Inflammatory macrophage (primary cell): ENCODE measurements at places on chromosomes 3 and 15.

DNA sequence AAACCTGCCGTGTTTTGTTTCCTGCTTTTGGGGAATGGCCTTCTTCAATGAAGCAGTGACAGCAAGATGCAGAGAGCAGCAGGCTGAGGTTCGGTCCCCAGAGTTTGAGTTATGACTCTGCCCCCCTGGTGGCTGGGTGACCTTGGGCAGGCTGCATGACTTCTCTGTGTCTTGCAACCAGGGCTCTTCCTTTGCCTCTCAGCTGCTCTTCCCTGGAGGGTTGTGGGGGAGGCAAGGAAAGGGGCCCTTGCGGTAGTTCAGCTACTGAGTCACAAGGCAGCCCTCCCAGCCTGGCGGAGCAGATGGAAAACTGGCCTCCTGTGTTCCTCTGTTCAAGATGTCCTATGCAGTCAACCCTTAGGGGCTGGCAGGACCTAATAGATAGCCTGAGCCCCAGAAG is 17.1 kb downstream of the CTXND1 start:
- DNase-seq: peak; percentile 52

DNA sequence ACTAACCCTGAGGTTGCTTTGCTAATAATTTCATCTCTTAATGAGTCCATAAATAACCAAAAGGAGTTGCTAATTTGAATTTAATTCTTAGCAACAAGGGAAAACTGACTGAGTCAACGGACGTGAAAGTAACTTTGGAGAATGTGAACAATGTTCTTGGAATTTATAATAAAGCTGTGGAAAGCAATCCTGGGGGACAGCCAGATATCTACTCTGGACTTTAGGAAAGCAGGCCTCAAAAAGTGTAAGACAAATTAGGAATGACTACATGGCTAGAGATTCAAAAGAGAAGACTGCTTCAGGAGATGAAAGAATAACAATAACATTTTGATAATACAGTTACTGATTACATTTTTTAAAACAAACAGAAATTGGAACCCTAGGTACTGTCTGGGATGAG is 318.4 kb upstream of the COL8A1 start:
- no peak for DNase-seq

- peak; percentile 51 for DNase-seq
These were observed 40.6 kb downstream of the ADIPOQ start for GRCh38 chr3:186882881-186883685.

DNA sequence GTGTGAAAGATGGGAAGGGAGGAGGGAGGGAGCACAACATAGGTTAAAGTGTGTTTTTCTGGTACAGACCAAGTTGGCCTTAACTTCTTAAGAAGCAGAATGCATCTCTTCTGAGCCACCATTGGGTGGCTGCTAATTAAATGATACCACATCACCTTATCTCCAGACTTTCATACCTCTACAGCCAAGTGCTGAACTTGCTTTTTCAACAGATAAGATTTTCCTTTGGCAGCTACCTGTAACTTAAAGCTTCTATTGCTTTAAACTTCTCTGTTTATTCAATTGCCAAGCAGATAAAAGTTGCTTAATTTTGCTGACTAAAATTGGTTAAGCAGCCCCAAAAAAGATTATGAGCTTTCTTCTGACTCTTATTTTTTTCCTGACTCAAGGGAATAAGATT is 292.4 kb upstream of the SGO1 start:
- no peak for DNase-seq

GRCh38 chr15:47513471-47513870 is 203.8 kb upstream of the SEMA6D start:
- DNase-seq: no peak
